ENCODE measurements at places on chromosomes 13 and 19.

GRCh38 chr13:84528408-84529070 is 646.3 kb upstream of the SLITRK1 start:
- DNase-seq = no peak

DNA sequence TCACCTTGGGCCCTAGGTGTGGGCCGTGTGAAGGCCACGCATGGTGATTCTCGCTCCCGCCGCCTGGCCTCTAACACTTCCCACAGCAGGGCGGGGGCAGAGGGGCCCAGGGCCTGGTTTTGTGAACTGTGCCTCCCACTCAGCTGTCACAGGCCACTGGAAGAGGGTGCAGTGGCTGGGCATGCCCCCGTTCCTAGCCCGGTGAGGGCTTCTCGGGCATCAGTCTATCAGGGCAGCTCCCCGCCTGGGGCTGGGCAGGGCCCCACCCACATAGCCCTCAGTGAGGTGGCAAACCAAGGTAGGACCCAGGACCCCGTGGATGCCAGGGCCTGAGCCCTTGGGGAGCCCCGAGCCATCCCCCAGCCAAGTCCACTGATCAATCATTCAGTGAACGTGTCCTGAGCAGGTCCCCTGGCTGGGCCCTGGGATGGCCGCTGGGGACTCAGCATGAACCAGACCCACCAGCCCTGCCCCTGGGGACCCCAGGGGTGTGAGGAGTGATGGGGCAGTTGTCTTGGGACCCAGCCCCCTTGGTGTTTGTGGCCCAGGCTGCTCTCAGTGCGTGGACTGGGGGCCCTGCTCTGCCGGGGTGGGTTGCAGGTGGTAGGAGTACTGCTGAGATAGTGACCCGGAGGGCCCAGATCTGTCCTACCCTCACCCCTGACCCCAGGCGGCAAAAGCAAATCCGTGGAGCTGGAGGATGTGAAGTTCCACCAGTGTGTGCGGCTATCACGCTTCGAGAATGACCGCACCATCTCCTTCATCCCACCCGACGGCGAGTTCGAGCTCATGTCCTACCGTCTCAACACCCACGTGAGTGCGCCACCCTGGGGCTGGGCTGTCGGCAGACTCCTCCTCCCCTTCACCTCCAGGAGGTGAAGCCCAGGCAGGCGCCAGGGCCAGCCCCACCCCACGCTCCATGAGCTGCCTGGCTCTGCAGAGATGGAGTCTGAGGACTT is 29.4 kb downstream of the AP1M1 start:
- DNase-seq = no peak

DNA sequence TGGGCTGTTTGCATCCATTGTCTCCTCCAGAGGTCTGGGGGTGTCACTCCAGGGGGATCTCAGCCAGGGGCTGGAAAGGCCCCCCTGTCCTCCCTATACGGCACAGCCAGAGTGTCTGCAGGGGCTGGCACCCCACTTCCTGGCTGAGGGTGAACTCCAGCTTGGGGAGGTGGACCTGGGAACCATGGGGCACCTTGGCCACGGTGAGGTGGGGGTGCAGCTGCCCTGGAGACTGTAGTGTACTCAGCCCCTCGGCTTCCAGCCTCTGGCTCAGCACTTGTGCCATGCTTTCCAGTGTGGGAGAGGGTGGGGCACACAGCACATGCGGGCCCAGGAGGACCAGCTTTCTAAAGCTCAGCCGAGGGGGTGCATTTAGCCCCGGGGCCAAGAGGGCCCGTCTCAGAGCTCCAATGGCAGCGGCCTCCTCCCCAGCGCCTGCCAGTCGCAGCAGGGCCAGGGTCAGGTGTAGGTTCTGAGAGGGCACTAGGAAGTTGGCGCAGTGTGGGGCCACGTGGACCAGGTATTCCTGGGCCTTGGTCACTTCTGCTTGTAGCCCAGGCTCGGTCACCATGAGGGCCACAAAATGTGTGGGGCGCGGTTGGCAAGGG is 1.4 kb downstream of the LENG9 start:
- DNase-seq = no peak

DNA sequence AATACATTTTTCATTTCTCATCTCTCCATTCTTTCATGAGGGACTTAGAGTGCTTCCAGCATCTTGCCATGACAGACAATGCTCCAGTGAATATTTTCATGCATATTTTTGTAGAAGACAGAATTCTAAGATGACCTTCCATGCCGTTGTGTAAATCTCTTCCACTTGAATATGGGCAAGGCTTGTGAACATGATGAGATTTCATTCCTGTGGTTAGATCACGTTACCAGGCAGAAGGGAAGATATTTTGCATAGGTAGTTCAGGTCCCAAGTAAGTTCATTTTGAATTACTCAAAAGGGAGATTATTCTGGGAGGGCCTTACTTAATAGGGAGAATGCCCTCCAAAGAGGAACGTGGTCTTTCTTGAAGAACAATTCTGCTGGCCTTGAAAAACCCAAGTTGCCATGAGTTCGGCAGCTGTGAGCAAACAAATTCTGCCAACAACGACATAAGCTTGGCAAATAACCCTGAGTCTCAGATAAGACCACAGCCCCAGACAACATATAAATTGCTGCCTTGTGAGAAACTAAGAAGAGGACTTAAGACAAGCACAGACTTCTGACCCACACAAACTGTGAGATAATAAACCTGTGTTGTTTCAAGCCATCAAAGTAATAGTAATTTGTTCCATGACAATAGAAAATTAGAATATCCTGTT is 400.5 kb upstream of the GPC6 start:
- no peak for DNase-seq

- DNase-seq = no peak
These were observed 30.7 kb upstream of the WASF3 start for GRCh38 chr13:26526702-26527216.

Data from head of caudate nucleus (tissue), 42 donors.